ENCODE measurements at places on chromosomes 7 and 10. TPM values are rescaled to one million over a fixed set of nuclear protein-coding genes. Genes with fewer than 3 reads are reported as not detected.

DNA sequence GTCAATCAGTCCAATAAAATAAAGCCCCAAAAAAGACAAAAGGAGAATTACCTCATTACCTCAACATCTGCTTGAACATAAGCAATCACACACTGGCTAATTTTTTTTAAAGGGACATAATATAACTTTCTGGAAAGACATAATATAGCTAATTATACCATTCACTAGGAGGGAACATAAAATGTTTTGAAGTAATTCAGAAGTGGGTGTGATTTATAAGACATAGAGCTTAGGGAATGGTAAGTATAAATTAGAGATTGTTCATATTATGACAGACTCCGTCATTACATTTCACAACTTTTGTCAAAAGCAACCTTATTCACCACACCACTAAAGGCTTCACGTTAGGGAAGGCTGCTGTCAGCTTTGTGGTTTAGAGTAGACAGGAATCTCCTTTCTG lies 3.8 kb downstream of the SHTN1 start:
- DNase-seq, result no peak

- DNase-seq, result no peak
Observed at GRCh38 chr7:105719395-105719794, 138.1 kb upstream of the EFCAB10 start.

The PEX1 gene
- total RNA-seq, result 11.0 TPM

The MKX gene
- total RNA-seq, result 0.64 TPM

Data from M059J (cell line).